ENCODE measurements at places on chromosomes 1 and 21.

DNA sequence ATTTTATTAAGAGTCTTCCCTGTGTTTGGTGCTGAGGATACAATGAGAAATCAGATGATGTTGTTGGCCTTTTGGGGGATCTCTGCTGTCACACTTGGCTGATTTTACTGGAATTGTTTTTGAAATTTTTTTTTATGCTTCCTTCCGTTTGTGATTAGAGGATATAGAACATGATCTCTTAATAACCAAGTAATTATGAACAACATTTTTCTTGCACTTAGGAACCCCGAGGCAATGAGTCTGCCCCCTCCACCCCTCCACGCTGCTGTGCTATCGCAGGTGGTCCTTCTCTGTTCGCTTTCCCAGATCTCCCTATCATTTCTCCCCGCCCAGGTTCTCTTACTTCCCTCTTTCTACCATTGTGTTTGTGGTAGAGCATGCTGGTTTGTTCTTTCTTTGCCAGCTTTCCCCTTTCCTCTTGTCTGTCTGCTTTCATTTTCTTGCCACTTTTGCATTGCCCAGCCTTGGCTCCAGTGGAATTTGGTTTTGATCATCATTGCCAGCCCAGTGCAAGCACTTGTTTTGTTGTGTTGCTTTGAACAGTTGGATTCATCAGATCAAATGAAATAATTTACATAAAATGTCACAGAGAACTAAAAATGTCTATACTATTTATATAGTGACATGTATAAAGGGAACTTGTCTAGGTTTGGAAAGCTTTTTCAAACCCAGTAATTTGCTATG lies 73.1 kb upstream of the SCCPDH start:
- no peak for DNase-seq

GRCh38 chr21:36246080-36246631 lies 73.8 kb upstream of the MORC3 start:
- no peak for DNase-seq

DNA sequence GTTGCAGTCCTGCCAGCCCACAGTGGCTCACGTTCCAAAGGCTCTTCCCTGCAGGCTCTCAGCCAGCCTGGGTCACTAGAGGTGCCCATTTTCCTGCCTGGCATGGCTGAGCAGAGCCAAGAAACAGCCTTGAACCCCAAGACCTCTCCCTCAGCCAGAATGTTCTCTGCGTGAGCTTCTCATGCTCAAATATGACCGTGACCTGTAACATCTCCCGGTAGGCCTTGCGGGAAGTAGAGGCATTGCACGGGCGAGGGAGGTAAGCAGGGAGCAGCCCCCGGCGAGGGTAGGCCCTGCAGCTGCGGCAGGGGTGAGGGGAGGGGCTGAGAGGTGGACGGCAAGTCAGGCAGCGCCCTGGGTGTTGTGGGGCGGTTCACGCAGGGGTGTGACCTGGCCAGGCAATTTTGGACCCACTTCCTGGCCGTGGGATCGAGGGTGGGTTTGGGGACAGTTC lies 20.0 kb downstream of the RRP1 start:
- no peak for DNase-seq

DNA sequence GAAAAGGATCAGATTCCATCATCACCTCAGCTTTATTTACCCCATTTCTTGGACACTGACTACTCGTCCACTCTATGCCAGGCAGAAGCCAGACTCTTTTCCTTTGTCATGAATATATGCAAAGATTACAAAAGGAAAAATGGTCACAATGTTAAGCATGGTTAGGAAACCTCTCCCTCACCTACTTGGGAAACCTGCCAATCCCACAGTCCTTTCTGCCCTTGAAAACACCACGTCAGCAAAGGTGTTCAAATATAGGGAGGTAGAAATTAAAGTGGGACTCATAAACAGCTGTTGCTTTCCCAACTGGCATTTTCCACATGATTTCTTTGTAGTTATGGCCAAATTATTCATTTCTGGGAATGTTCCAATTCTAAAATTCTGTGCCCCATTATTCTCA lies 16.2 kb upstream of the ATP13A2 start:
- DNase-seq, result no peak

DNA sequence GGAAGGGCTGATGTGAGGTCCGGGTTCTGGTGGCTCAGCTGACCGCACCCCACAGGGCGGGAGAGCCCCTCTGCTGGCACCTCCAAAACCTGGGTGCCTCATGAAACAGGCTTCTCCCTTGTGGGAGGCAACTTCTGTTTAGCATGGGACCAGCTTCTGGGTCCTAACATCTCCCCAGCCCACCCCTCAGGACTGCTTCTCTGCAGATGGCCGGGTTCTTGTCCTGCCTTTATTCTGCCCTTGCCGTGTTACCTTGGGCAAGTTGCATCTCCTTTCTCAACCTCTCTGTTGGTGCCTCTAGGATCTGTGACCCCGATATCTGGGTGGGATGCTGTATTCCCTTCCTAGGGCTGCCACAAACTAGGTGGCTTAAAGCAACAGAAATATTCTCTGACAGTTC lies 15.0 kb upstream of the TTC22 start:
- no peak for DNase-seq

- DNase-seq, result no peak
These were observed 24.8 kb downstream of the TSPAN2 start for GRCh38 chr1:115064461-115064860.

- DNase-seq, result no peak
These were observed 10.0 kb downstream of the PDPN start for GRCh38 chr1:13593511-13594131.

DNA sequence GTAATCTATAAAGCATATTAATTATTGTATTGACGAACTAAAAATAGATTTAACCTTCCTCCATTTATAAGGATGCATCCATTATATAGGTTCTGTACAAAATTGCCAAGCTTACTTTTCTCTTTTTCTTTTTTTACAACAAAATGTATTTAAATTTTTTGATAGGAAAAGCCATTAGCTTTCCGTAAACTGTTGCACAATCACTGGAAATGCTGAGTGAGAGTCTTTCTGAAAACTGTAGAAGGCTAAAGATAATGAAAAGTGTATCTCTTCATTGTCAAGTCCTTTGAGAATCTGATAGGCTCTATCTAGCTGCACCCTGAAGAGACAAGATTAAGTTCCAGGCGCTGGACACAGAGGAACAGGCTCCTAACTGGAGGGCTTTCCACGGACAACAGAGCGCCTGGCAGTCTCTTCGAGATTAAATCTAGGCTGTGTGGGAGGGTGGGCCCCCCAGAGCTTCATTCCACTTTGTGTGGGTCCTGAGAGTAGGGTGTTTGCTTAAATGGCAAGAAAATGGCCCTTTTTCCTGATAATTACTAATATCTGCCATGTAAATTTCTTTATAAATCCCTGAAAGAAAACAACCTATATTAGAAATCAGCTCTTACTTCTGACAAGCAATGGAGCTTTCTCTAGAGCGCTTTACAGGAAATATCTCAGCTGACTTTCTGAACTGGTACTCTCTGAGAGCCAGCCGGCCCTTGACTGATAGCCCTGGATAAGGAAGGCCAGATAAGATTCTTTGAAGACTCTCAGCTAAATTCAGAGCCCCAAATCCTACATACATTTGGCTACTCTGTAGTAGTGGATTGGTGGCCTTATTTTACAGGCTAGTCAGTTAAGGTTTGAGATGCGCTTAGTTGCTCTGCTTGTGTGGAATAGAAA lies 108.3 kb downstream of the FMN2 start:
- DNase-seq, result no peak

GRCh38 chr1:23216771-23217420 lies 406 bp downstream of the HTR1D start:
- peak; percentile 9 for DNase-seq

- DNase-seq, result no peak
These were observed 88.0 kb downstream of the HHAT start for GRCh38 chr1:210416681-210417080.

- DNase-seq, result no peak
These were observed 10.9 kb upstream of the C4BPB start for GRCh38 chr1:207077470-207078377.

- DNase-seq, result no peak
These were observed 293.9 kb downstream of the SDCCAG8 start for GRCh38 chr1:243549791-243550190.

- DNase-seq, result no peak
These were observed 4.4 kb downstream of the CLDN19 start for GRCh38 chr1:42735477-42736105.

DNA sequence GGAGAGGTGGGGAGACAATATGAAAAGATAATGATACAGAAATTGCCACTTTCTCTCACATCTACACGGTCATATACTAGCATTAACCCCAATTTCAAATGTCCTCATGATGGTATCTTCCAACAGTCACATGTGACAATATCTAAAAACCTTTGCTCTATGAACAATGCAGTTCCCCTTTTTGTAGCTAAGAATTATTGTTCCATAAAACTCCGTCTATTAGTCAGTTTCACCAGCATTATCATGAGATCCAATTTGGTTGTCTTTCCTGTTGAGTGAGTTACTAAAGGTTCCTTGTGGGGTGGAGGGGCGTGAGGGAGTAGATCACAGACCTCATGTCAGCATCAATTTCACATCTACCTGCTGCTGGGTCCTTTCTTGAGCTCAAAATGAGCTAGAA lies 1.7 kb downstream of the TIAM1 start:
- no peak for DNase-seq

DNA sequence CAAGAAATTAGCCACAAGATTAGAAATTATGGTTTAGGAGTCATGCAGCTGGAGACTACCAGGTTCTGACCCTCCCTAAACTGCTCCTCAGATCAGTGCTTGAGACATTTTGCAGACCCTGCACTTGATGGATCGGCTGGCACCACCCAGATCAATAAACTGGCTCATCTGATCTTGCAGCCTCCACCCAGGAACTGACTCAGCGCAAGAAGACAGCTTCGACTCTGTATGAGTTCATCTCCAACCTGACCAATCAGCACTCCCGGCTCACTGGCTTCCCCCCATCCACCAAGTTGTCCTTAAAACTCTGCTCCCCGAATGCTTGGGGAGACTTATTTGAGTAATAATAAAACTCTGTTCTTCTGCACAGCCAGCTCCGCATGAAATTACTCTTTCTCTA lies 40.0 kb downstream of the L1TD1 start:
- DNase-seq, result no peak

- DNase-seq, result no peak
These were observed 66.4 kb downstream of the LMX1A start for GRCh38 chr1:165290148-165290547.

DNA sequence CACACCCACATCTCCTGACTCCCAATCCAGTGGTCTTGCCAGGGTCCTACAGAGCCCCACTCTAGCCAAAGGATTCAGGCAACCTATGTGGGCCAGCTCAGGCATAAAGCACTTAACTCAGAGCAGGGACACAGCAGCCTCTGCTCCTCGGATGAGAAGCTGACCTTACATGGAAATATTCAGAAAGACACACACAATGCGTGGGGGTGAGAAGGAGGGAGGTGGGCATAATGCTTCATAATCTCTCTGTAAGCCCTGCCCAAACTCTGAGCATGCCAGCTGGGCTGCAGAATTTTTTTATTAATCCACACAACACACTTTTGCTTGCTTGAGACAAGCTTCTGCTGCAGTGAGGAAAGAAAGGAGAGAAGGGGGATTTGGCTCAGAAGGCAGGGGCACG lies 21.6 kb downstream of the KCND3 start:
- DNase-seq, result no peak

GRCh38 chr1:224786533-224787250 lies 142.8 kb upstream of the DNAH14 start:
- no peak for DNase-seq

- no peak for DNase-seq
These were observed 30.6 kb downstream of the DNAJC6 start for GRCh38 chr1:65339866-65340468.

- peak; percentile 30 for DNase-seq
These were observed 6.7 kb downstream of the ZNF648 start for GRCh38 chr1:182054698-182055326.

Data from stimulated activated CD8-positive, alpha-beta memory T cell treated with anti-CD3 and anti-CD28 coated beads, Interleukin-2, amount 100 ng/mL, for 1 hour (primary cell).